ENCODE measurements at places on chromosomes 2 and 18.

DNA sequence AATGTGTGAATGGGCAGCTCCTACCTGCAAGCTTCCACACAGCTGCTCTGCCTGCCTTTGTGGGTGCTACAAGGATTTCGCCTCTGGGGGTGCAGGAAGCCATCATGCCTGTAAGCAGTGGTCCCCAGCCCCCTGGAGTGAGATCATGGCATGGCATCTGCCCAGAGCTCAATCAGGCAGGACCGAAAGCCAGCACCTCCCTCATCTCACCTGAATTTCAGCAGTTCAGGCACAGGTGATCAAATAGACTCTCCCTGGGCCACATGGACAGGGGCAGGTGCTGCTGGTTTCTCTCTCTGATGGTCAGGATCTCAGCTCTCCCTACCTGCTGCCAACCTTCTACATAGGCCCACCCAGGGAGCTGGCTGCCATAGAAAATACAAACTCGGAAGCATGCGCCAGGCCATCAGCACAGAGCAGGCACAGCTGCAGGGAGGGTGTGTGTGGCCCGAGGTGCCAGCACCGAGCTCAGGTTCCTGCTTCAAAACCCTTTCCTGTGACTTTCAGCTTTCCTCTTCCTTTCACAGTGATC lies 133.2 kb upstream of the ID2 start:
- no peak overlapping the region for H3K4me3 ChIP-seq
- no peak for DNase-seq
- no peak overlapping the region for H3K27ac ChIP-seq
- H3K4me1 ChIP-seq: peaks cover 32% of the 10 kb centered on the region
- no peaks in the 10 kb centered on the region for H3K36me3 ChIP-seq

- DNase-seq: no peak
- H3K27ac ChIP-seq: no peak overlapping the region
- no peaks in the 10 kb centered on the region for H3K27me3 ChIP-seq
Observed at GRCh38 chr18:43819397-43819796, 542.1 kb upstream of the SYT4 start.

- peaks cover 26% of the 10 kb centered on the region for H3K4me1 ChIP-seq
- no peaks in the 10 kb centered on the region for H3K27me3 ChIP-seq
- no peak overlapping the region for H3K4me3 ChIP-seq
Observed at GRCh38 chr2:42256505-42256904, 87.4 kb downstream of the EML4 start.

GRCh38 chr2:3126171-3126910 lies 251.3 kb downstream of the EIPR1 start:
- no peak overlapping the region for H3K27ac ChIP-seq
- H3K4me1 ChIP-seq: no peaks in the 10 kb centered on the region
- no peak overlapping the region for H3K4me3 ChIP-seq
- no peaks in the 10 kb centered on the region for H3K36me3 ChIP-seq

- H3K27me3 ChIP-seq: no peaks in the 10 kb centered on the region
- no peak overlapping the region for H3K27ac ChIP-seq
- no peaks in the 10 kb centered on the region for H3K36me3 ChIP-seq
Observed at GRCh38 chr2:119293900-119294299, 70.3 kb downstream of the STEAP3 start.

GRCh38 chr2:232877940-232878511 lies 8.0 kb downstream of the SNORC start:
- no peaks in the 10 kb centered on the region for H3K4me1 ChIP-seq
- no peak overlapping the region for H3K4me3 ChIP-seq
- no peak overlapping the region for H3K27ac ChIP-seq
- DNase-seq: no peak
- no peaks in the 10 kb centered on the region for H3K27me3 ChIP-seq

- H3K4me3 ChIP-seq: no peak overlapping the region
- no peaks in the 10 kb centered on the region for H3K4me1 ChIP-seq
- no peak overlapping the region for H3K27ac ChIP-seq
Observed at GRCh38 chr18:13428319-13428718, 209.8 kb downstream of the LDLRAD4 start.

DNA sequence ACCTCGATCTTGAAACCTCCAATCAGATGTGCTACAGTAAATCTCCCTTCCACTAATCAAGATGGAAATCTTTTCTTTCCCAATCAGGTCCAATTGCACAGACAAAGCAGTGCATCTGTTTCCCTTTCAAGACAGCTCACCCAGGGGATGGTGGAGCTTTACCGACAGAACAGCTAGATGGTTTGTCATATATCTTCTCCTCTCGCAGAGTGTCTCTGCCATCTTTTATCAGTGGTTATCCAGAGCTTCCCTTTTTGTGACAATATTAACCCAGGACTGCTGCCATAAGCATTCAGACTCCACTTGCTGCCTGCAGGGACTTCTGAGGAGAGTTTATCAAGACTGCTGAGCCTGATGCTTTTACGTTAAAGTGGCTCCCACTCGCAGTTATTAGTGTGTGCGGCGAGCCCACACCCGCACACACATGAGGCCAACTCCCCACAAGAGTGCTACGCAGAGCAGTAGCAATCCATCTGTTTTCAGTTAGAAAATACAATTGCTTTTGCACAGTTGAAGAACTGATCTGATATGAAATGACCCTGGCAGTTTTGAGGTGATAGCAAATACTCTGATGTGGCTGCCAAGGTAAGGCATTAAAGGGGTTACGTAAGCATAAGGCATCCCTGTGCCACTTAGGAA lies 398.9 kb downstream of the NCKAP5 start:
- H3K36me3 ChIP-seq: no peaks in the 10 kb centered on the region
- no peaks in the 10 kb centered on the region for H3K4me1 ChIP-seq
- no peak for DNase-seq
- H3K4me3 ChIP-seq: no peak overlapping the region

DNA sequence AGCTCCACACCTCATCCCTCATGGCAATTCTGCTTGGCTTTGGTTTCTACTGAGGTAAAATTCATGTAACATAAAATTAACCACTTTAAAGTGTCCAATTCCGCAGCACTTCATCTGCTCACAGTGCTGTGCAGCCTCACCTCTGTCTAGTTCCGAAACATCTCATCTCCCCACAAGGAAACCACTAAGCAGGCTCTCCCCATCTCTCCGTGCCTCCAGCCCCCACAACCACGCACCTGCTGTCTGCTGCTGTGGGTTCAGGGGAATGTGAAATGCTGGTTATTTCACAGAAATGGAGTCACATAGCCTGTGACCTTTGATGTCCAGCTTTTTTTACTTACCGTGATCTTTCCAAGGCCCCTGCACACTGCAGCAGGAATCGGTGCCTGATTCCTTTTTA lies 7.7 kb upstream of the GPC1 start:
- no peaks in the 10 kb centered on the region for H3K27me3 ChIP-seq
- H3K4me1 ChIP-seq: no peaks in the 10 kb centered on the region
- no peaks in the 10 kb centered on the region for H3K36me3 ChIP-seq
- no peak for DNase-seq

DNA sequence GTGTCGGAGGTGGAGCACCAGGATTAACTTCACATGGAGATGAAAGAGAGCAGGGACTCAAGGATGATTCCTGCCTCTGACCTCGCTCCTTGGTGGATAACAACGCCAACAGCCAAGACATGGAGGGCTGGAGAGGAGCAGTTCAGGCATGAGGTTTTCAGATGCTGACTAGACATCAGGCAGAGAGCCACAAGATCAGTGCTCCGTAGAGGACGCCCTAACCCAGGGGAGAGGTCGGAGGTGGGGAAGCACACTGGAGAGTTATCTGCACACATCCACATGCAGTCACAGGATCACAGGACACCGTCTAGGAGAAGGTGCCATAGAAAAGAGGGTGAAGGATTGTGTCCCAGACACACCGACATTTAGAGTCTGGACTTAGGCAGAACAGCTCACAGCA lies 344.3 kb downstream of the EIPR1 start:
- H3K36me3 ChIP-seq: no peaks in the 10 kb centered on the region
- no peaks in the 10 kb centered on the region for H3K27me3 ChIP-seq
- H3K27ac ChIP-seq: no peak overlapping the region
- H3K4me1 ChIP-seq: no peaks in the 10 kb centered on the region
- no peak overlapping the region for H3K4me3 ChIP-seq

DNA sequence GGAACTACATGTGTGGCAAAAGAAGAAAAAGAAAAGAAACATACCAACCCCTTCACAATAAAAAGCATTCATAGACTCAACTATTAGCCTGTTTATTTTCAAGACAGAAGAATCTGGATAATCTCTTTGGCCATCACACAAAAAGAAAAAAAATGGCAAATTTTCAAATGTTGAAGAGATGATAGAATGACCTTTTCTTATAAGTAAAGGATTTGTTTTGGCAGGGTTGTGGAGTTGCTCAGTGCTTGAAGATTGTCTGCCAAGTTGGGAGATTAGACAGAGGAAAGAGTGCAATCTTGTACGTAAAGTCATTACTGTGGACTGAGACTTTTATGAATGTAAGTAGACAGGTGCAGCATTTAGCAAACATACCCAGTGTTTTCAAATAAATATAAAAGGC lies 18.5 kb upstream of the FAM171B start:
- H3K36me3 ChIP-seq: peaks cover 9% of the 10 kb centered on the region
- H3K4me3 ChIP-seq: no peak overlapping the region
- H3K4me1 ChIP-seq: no peaks in the 10 kb centered on the region
- no peak for DNase-seq

- no peak overlapping the region for H3K4me3 ChIP-seq
- H3K4me1 ChIP-seq: no peaks in the 10 kb centered on the region
- H3K36me3 ChIP-seq: no peaks in the 10 kb centered on the region
- H3K27ac ChIP-seq: no peak overlapping the region
Observed at GRCh38 chr2:188404341-188405004, 112.8 kb downstream of the GULP1 start.

DNA sequence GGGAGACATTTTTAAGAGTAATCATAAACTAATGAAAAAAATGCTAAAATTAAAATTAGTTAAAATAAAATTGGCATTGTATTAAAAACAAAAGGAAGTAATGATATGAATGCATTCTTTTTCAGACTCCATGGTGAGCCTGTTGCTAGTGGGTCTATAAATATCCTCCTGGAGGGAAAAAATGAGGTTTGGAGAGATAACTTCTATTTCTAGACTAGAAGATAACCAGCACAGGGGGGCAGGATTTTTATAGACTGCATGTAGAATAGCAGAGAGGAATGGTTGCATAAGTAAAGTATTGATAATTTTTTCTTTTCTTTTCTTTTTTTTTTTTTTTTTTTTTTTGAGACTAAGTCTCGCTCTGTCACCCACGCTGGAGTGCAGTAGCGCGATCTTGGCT lies 835.8 kb upstream of the VRK2 start:
- H3K36me3 ChIP-seq: no peaks in the 10 kb centered on the region
- no peaks in the 10 kb centered on the region for H3K4me1 ChIP-seq
- no peak overlapping the region for H3K27ac ChIP-seq
- H3K4me3 ChIP-seq: no peak overlapping the region
- H3K27me3 ChIP-seq: no peaks in the 10 kb centered on the region

GRCh38 chr2:147076634-147077033 lies 768.2 kb upstream of the ACVR2A start:
- H3K27ac ChIP-seq: no peak overlapping the region
- no peaks in the 10 kb centered on the region for H3K36me3 ChIP-seq
- H3K4me3 ChIP-seq: no peak overlapping the region
- H3K27me3 ChIP-seq: no peaks in the 10 kb centered on the region
- no peak for DNase-seq
- no peaks in the 10 kb centered on the region for H3K4me1 ChIP-seq

- no peaks in the 10 kb centered on the region for H3K4me1 ChIP-seq
- no peak overlapping the region for H3K27ac ChIP-seq
- H3K27me3 ChIP-seq: no peaks in the 10 kb centered on the region
- no peak overlapping the region for H3K4me3 ChIP-seq
- H3K36me3 ChIP-seq: no peaks in the 10 kb centered on the region
Observed at GRCh38 chr2:213016166-213016983, 135.0 kb downstream of the IKZF2 start.

All from naive thymus-derived CD4-positive, alpha-beta T cell (primary cell).